Left cardiac atrium (tissue), 4 donors: ENCODE measurements at places on chromosomes 1 and 21.

DNA sequence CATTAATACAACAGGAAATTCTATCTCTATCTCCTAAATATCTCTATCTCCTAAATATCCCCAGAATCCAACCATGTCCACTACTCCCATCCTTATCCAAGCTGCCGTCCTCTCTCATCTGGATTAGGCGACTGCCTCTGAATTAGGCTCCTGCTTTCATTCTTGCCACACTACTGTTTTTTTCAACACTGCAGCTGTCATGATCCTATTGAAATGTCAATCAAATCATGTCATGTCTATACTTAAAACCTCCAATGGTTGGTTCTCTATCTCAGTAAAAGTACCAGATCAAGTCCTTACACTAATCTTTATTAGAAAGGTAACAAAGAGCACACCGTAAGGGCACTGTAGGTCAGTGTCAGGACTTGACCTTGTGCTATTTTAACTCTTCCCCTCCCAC is 82.0 kb upstream of the NFIA start:
- no peak for DNase-seq

GRCh38 chr1:12436817-12437599 is 181.0 kb downstream of the DHRS3 start:
- DNase-seq: no peak

DNA sequence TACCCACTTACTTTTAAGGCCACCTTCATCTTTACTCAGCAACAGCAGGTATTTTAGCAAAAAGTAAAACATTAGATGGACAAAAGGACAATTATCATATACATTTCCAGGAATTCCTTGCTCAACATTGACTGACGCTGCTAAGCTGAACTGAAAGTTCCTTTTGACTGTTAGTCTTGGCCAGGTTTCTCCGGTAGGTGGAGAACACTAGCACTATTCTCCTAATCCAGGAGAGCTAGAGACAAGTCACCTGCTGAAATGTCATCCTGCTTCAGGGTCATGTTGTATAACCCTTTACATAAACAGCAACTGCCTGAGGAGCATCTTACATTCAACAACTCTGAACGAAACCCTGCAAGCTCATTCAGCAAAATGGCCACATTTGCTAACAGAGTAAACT is 109.0 kb upstream of the ESRRG start:
- DNase-seq: no peak

DNA sequence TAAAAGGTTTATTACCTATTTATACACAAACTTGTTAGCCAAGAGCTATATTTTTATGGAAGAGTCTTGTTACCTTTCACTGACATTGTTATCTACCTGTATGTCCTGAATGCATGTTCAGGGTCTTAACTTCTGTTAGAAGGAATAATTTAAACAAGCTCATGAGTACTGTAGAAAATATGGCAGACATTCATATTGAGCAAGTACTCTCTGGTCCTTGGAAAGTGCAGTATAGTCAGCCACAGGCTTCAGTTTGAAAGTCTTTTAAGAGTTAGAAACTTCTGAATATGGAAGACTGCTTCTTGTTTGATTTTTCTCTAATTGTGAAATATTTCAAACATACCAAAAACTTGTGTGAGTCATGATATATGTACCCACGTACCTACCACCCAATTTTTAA is 16.6 kb downstream of the DIP2A start:
- DNase-seq: no peak

- DNase-seq: no peak
Observed at GRCh38 chr1:108862017-108862610, 5.2 kb upstream of the AKNAD1 start.

- no peak for DNase-seq
Observed at GRCh38 chr21:37220433-37220980, 46.6 kb downstream of the VPS26C start.

DNA sequence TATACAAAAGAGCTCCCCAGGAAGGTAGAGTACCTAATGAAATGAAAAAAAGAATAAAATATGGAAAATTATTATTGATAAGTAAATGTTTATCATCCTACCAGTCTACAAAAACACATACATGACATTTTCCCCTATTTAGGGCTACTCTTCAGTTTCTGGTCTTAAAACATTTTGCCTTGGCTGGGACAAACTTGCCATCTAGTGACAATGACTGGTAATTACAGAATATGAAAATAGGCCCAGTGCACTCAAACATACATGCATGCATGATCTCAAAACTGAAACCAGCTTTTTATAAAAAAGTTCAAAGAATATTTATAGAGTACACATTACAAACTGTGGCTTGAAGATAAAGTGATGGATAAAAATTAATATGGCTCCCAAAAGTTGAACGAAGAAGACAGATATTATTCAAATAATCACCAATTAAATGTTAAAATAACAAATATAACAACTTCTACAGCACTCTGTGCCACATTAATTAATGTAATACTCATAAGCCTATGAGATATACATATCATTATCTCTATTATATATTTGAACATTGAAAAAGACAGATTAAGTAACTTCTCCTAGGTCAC is 10.5 kb upstream of the RNPC3 start:
- no peak for DNase-seq

GRCh38 chr1:75719810-75720209 is 4.7 kb upstream of the ACADM start:
- no peak for DNase-seq

- no peak for DNase-seq
Observed at GRCh38 chr1:18348354-18348753, 132.4 kb upstream of the KLHDC7A start.

- no peak for DNase-seq
Observed at GRCh38 chr21:38221594-38221993, 35.2 kb upstream of the KCNJ15 start.

GRCh38 chr1:197284325-197284724 is 16.3 kb downstream of the CRB1 start:
- DNase-seq: no peak

- DNase-seq: no peak
Observed at GRCh38 chr1:81305997-81306452, 494.7 kb upstream of the ADGRL2 start.

- no peak for DNase-seq
Observed at GRCh38 chr1:1033731-1034438, 14.0 kb downstream of the AGRN start.

DNA sequence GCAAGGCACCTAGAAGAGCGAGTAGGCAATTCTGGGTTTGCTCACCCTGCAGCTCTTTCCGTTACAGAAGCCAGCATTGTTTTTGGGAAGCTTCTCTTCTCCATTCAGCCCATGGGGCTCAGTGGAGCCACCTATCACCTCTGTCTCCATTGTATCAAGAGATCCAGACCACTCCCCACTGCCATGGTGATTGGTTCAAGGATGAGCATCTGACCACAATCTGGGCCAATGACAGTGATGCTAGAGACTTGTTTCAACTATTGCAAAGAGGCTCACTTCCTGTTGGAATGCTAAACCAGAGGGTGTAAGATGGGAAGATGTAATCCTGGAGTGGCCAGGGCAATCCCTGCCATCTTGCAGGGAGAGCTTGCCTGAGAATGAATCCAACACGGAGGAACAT is 6.6 kb downstream of the SPATA21 start:
- DNase-seq: no peak

DNA sequence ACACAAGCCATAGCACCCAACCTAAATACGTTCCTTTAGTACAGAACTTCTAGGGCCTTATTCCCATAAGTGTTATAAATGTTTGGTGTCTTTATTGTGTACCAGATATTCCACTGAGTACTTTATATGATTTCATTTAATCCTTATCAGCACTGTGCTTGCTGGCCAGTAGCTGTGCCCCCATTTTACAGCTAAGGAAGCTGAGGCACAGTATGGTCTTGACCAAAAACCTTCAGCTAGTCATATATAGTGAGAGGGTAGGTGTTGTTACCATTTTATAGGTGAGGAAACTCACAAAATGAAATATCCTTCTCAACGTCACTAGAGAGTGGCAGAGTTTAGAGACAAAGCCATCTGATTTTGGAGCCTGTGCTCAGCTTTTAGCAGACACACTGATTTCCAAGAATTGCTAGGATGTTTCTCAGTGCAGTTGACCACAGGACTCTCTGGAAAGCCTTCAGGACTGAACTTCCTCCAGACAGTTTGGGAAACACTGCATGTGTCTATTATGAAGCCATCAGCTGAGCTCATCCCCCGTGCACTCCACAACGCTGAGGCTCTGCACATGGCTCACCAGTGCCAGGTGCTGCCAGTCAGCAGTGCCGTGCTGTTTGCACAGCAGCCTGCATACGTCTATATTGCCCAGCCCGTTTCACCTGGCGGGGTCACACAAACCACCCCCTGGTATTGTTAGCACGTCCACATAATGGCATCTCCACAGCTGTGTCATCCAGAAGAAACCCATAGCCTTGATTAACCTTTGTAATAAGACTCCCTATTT is 15.4 kb downstream of the NPPA start:
- DNase-seq: no peak

- no peak for DNase-seq
Observed at GRCh38 chr1:210696709-210697108, 368.0 kb downstream of the HHAT start.

- DNase-seq: no peak
Observed at GRCh38 chr1:209647156-209647555, 5.1 kb downstream of the LAMB3 start.

- no peak for DNase-seq
Observed at GRCh38 chr1:22687191-22687590, 23.4 kb upstream of the EPHB2 start.

GRCh38 chr1:72724951-72725861 is 442.9 kb upstream of the NEGR1 start:
- DNase-seq: peak; percentile 6

- DNase-seq: no peak
Observed at GRCh38 chr1:180112984-180113647, 41.6 kb upstream of the QSOX1 start.

GRCh38 chr1:66944330-66945274 is 19.8 kb downstream of the MIER1 start:
- DNase-seq: peak; percentile 29

- no peak for DNase-seq
Observed at GRCh38 chr1:181061487-181061886, 27.0 kb upstream of the IER5 start.

- DNase-seq: no peak
Observed at GRCh38 chr1:93516164-93516563, 68.2 kb downstream of the FNBP1L start.

DNA sequence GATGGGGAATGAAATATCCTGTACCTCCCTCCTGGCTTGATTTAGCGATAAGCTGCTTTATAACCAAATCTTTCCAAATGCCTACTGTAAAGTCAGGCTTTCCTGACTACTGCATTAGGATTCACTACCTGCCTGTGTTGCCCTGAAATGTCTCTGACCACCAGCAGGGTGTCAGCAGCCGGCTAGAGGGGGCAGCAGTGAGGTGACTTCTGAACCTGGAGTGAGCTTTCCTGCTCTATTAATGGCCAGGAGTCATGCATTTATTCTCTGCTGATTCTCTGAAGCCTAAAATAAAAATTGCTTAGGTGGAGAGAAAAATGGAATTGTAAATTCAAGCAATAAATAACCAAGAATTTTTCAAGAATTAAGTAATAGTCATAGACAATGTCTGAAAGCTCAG is 2.5 kb downstream of the BACE2 start:
- DNase-seq: peak; percentile 43

DNA sequence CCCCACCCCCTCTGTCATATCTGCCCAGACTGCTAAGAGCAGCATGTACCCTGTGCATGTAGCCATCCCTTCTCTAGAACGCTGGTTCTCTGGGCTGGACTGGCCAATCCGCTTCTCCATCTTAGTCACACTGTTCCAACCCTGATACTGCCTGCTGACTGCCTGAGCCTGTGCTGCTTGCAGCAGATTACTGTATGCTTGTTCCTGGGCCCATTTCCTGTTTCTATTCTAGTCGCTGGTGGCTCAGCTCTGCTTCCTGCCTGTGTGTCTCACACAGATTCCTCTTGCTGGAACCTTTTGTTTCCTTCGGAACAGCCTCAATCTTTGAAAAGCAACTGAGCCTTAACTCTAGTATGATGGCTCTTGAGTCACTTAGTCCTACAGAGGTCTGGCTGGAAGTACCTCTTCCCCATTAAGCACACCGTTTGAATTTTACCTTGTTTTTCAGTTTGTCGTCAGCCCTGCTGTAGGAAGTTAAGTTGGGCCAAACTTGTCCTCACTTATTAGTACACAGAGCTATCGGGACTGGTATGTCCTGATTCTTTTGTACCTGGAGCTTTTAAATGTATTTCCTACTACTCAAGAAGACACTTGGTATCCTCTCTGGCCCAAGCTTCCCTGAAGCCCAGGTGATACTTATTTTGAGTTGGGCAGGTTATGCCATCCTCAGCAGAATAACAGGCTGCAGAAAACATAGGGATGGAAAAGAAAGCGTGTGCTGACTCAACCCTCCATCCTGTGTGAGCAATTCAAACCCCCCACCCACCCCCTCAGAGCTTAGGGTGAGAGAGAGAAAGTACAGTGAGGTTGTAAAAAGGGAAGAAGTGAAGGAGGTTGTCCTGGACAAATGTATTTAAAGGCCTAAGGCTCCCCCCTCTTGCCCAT is 43.4 kb upstream of the PIGV start:
- peak; percentile 80 for DNase-seq

GRCh38 chr1:149887456-149888246 is 11.7 kb upstream of the BOLA1 start:
- peak; percentile 75 for DNase-seq

GRCh38 chr1:88647749-88648415 is 36.2 kb upstream of the PKN2 start:
- no peak for DNase-seq

DNA sequence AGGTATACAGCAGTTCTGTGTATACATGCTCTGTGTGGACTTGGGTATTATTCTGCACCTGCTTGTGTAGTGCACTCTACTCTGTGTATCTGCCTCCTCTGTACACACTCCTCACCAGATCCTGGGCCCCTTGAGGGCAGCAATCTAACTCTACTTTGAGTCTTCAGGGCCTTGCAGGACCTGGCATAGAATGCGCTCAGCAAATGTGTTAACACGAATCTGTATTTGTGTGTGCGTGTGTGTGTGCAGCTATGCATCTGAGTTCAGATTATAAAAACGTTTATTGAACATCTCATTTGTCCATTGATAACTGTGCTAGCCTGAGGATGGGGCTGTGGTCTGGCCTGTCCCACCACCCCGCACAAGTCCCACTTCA is 3.9 kb upstream of the MEF2D start:
- no peak for DNase-seq
